Right ventricle myocardium superior (tissue), 1 donor: ENCODE measurements at places on chromosomes 6 and 20.

GRCh38 chr6:118186672-118187567 lies 279.9 kb downstream of the SLC35F1 start:
- no peak for DNase-seq

- DNase-seq = no peak
Observed at GRCh38 chr6:86943819-86944407, 6.6 kb downstream of the HTR1E start.

DNA sequence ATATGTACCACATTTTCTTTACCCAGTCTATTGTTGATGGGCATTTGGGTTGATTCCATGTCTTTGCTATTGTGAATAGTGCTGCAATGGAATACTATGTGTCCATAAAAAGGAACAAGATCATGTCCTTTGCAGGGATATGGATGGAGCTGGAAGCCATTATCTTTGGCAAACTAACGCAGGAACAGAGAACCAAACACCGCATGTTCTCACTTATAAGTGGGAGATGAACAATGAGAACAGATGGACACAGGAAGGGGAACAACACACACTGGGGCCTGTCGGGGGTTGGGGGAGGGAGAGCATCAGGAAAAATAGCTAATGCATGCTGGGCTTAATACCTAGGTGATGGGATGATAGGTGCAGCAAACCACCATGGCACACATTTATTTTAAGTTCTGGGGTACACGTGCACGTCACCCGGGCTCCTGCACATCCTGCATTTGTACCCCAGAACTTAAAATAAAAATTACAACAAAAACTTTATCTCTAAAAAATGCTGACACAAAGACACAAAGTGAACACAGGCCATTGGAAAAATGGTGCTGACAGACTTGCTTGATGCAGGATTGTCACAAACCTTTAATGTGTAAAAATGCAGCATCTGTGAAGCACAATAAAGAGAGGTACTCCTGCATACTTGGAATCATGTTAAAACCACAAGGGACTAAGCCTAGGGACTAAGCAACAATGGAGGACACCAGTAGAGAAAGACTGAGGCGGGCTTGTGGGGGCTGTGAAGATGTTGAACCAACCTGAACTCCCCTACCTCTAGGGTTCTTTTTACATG lies 48.8 kb downstream of the BCAS1 start:
- no peak for DNase-seq

DNA sequence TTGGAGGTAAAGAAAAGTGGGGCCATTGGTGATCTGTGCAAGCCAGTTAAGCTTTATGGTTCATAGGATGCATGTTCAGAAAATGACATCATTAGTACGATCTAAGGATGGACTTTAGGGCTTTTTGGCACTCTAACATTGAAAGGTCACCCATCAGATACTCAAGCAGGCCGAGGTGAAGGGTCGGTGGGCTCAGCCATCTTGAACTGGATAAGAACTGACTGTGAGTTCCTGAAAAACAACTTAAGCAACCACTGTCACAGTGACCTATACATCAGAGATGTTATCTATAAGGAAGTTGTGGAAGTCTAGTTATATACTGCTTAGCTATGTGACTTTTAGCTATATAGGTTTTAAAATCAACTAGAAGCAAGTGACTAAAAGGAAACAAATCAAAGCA lies 13.0 kb upstream of the ITCH start:
- no peak for DNase-seq

- peak; percentile 46 for DNase-seq
Observed at GRCh38 chr6:106334646-106335448, 9.3 kb upstream of the ATG5 start.

- DNase-seq = peak; percentile 92
Observed at GRCh38 chr6:36642913-36643817, 35.3 kb upstream of the CDKN1A start.

- DNase-seq = no peak
Observed at GRCh38 chr20:31838646-31839292, 6.6 kb downstream of the FOXS1 start.

DNA sequence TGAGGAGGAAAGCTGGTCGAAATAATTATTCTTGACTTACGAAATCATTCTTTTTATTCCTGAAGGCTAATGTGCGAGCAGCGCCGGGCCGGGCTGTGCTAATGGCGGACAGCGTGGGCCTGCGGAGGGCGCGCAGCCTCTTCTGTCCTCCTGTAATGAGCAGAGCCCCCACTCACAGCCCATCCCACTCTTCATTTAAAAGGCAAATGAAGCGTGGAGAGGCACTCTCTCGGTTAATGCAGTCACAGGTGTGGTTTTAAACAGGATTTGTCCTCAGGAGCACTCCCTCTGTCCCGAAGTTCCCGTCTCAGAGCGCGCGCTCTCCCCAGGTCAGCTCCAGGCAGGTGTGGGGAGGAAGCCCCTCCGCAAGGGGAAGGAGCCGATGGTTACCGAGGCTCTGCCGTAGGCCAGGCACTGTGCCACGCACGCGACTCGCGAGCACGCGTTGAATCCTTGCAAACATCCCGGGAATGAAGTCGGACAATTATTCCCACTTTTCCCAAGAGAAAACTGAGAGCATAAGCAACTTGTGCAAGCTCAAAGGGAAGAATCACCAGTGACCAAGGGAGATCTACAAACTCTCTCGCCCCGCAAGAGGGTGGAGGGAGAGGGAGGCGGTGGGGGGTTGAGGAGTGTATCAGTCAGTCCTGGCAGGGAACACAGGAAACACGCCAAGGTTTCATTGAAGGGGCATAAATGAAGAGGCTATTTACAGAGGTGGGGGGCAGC lies 35.5 kb upstream of the ZFAND3 start:
- DNase-seq = peak; percentile 64

DNA sequence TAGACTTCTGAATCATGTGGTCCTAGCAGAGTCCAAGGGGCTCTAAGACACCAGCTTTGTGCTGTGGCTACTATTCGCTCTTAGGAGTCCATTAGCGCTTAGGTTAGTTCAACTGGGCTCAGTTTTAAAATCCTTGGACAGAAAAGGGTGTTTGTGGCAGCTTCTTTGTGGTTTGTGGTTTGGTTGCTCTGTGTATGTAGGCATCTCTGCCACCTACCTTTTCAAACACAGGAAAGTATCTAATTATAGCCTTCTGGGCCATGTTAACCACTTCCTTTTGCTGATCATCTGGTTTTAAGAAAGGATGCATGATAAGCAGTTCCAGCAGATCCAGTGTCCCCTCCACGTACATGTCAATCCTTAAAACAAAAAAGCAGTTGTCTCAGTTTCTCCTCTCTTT lies 10.8 kb downstream of the GSTA4 start:
- DNase-seq = no peak
